ENCODE measurements at places on chromosomes 5 and 9.

DNA sequence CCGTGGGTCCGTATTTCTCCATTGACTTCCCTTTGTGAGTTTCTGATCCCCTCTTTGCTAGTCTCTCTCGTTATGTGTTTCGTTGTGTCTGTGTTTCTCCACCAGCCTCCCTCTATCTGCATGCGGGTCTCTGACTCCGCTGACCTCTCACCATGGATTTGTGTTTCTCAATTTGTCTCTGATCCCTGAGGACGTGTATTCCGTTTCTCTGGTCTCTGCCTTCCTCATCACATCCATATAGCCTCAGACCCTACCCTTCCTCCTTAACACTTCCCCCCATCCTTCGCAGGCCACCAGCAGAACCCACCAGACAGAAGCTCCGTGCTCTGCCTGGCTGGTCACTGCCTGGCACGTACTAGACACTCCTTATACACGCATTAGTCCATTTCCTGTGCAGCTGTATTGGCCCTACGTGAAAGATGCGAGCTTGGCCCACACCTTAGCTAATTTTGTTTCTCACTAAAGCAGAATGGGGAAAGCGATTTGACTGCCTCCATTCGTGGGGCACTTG, 631 bp downstream of the B4GALT7 start:
- DNase-seq, result no peak

DNA sequence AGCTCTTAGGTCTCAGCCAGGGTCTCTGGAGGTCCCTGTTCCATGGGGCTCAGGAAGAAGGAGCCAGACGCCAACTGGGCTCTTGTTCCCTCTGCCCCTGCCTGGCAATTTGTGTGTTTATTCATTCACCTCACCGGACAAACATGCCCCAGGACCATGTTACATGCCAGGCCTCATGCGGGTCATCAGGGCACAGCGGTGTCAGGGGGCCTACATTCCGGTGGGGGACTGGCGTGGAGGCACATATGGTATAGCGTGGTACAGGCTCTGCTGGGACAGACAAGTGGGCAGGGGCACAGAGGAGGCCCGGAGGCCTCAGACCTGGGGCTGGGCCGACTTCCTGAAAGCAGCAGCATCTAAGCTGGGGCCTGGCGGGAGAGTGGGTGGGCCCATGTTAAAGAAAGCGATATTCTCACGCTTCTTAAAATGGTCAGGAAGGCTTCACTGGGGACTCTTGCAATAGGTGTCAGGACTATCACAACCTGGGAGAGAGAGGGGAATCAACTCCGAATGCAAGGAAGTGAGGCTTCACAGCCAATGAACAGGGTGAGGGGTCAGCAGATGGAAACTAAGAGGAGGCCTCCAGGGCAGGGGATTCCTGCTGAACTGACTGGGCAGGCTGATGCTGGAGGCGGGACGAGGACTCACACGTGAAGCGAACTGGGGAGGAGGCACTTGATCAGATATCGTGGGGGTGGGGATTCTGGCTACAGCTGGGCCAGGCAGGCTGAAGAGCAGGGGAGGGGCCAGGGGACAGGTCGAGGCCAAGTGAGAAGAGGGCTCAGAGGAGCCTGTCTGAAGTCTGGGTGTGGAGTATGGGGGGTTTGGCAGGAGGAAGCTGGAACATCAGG, 41.9 kb downstream of the NCS1 start:
- no peak for DNase-seq

- no peak for DNase-seq
These were observed 4.5 kb upstream of the CNTLN start for GRCh38 chr9:17130291-17130690.

DNA sequence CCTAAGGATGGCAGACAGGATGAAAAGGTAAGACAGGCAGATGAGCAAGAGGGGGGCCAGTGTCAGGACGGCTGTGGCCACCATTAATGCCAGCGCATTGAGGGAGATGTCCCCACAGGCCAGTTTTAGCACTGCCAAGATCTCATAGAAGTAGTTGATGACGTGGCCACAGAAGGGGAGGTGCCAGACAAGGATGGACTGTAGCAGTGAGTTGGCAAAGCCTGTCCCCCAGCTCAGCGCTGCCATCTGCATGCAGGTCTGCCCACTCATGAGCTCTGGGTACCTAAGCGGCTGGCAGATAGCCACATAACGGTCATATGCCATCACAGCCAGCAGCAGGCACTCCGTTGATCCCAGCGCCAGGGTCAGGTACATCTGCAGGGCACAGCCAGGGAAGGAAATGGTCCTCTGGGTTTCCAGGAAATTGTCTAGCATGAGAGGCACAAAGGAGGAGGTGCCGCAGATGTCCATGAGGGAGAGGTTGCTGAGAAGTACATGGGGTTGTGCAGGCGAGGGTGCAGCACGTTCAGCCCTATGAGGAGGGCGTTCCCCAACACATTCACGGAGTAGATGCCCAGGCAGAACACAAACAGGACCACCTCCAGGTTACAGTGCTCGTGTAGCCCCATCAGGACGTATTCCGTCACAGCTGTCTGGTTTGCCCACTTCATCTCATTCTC, 10.8 kb downstream of the OR13J1 start:
- DNase-seq, result no peak

DNA sequence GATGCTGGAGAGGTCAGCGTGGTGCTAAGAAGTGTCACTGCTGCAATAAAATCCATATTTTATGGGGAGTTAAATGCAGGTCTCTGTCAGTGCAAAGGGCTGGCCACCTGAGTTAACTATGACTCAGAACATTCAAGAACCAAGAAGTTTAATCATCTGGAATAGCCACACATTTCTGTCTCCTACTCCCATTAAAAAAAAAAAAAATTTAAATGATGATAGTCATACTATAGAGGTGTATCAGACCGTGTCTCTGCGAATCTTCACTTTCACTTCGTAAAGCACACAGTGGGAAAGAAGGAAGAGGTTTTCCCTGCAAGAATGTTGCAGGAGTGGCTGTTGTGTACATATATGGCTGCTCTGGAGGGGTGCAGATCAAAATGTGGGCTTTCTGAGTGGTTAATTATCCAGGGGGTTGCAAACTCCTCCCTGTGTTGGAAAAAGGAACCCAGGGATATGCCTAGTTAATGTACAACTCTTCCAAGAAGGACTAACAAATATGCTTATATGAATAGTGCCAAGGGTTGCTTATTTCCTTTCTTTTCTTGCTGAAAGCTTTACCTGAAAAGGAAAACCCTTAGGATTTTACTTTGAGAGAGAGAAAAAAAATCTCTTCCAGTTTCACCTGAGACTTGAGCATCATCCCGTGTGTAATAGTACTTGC, 1.5 kb downstream of the CDH6 start:
- DNase-seq, result no peak

GRCh38 chr5:146624179-146624578, 108.2 kb upstream of the GPR151 start:
- no peak for DNase-seq

GRCh38 chr5:31421806-31422586, 109.9 kb downstream of the DROSHA start:
- no peak for DNase-seq

GRCh38 chr5:55547781-55548180, 13.0 kb upstream of the PLPP1 start:
- no peak for DNase-seq

Measured in stimulated activated CD8-positive, alpha-beta memory T cell treated with anti-CD3 and anti-CD28 coated beads, Interleukin-15, amount 100 ng/mL, for 4 hours (primary cell).